Stomach (tissue), 19 donors: ENCODE measurements at places on chromosomes 13 and 19. TPM values are rescaled to one million over a fixed set of nuclear protein-coding genes. Genes with fewer than 3 reads are reported as not detected.

The UBE2L5 gene
- total RNA-seq: not detected

The ZNF440 gene
- 16.8 TPM for total RNA-seq

The ZNF534 gene
- not detected for total RNA-seq

The LGALS4 gene
- 32.1 TPM for total RNA-seq

The IGFL3 gene
- total RNA-seq: not detected

The TSEN34 gene
- total RNA-seq: 34.5 TPM

The DMKN gene
- total RNA-seq: 36.9 TPM

The SAFB gene
- 636 TPM for total RNA-seq

The ZNF331 gene
- total RNA-seq: 67.2 TPM

The TEX26 gene
- total RNA-seq: not detected

The ZNF317 gene
- 17.8 TPM for total RNA-seq

- peaks cover 29% of the 10 kb centered on the region for H3K4me1 ChIP-seq
- no peak overlapping the region for H3K4me3 ChIP-seq
- peaks cover 5% of the 10 kb centered on the region for H3K27me3 ChIP-seq
- H3K36me3 ChIP-seq: no peaks in the 10 kb centered on the region
These were observed 17.8 kb downstream of the HCN2 start for GRCh38 chr19:607301-608154.

GRCh38 chr13:89628567-89628966 is 1718.9 kb upstream of the MIR17HG start:
- H3K36me3 ChIP-seq: no peaks in the 10 kb centered on the region
- no peak overlapping the region for H3K27ac ChIP-seq
- H3K27me3 ChIP-seq: no peaks in the 10 kb centered on the region

- DNase-seq: no peak
- H3K27ac ChIP-seq: no peak overlapping the region
- H3K4me1 ChIP-seq: no peaks in the 10 kb centered on the region
- H3K4me3 ChIP-seq: no peak overlapping the region
These were observed 10.9 kb upstream of the KDM4B start for GRCh38 chr19:4957981-4958380.

DNA sequence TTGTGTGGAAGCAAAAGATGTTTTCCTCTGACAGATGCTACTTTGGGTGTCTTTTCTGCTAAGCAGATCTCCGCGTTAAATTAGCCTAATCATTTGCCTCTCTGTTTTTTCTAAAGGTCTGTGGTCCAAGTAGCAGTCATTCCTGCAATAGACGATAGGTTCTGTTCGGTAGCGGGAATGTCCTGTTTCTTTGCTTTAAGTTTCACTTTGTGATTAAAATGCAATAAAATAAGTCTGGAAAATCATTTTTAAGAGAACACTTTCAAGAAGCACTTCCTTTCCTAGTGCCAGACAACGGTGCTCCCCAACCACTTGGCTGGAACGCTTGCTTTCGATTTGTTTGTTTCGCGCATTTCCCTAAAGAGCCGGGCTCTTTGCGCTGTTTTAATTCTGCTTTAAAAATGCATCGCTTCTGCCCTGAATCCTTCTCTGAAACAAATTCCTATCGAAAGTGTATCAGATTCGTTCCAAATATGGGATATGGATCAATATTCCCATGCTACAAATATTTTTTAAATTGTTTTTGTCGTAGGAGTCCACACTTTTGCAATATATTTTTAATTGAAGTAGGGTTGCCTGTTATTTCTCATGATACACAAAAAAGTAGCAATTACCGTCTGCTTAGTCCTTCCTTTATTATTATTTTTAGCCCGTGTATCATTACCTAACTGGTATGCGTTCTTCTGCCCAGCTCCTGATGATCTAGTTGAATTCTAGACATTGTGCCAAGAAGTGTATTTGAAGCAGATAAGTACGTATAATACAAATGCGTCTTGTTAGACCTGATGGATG is 14.2 kb downstream of the ZIC2 start:
- no peaks in the 10 kb centered on the region for H3K36me3 ChIP-seq
- peaks cover 94% of the 10 kb centered on the region for H3K27me3 ChIP-seq
- DNase-seq: no peak
- no peaks in the 10 kb centered on the region for H3K4me1 ChIP-seq
- no peak overlapping the region for H3K27ac ChIP-seq
- no peak overlapping the region for H3K4me3 ChIP-seq

DNA sequence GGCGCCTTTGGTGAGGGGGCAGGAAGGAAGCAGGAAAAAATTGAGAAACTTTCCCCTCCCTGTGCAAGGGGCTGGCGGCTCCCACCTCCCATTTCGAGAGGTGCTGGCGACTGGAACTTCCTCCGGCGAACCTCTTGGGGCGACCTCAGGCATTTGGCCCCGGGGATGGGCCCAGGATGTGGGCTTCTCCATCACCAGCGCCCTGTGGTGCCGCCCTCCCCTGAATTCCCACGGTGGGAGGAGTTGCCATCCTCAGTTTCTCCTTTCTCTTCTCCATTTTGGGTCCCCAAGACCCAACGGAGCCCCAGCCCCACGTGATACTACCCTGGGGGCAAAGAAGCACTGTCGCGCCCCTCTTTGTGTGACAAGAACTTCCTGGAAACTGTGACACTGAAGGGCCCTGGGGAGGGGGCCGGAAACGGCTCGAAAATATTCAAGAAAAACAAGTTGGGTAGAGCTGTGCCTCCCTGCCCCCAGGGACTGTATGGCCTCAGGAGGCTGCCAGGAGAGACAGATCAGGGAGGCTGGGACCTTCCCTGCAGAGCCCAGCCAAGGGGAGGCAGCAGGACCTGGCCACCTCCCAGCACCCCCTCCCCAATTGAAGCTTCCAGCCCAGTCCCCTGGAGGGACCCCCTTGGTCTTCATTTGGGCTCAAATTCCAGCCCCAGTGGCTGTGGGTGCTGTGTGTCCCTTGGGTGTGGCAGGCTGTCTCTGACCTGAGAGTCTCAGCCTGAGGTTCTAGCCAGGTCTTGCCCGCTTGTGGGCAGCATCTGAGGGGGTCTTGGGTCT is 16.2 kb upstream of the AP1M2 start:
- H3K27me3 ChIP-seq: no peaks in the 10 kb centered on the region
- no peaks in the 10 kb centered on the region for H3K36me3 ChIP-seq
- H3K27ac ChIP-seq: peak overlapping the region; percentile 88

DNA sequence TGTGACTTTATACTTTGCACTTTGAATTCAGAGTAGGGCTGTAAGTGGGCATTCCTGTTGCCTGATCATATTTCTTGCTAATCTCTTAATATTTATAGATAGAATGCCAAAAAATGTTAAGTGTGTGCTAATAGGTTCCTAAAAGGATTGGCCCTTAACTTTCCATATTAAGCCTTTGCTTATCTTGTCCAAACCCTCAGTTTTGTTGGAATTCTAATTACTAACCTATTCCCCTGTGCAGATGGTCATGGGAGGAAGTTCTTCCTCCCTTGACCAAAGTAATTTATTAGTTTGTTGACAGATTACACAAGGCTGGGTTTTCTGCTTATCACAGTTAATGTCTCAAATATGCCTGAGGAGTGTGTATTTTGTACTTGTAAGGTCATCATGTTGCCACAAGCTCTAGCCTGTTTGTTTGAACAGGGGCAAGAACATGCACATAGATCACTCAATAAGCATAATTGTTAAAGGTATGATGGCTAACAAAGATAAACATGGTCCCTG is 541.1 kb upstream of the SPRY2 start:
- no peaks in the 10 kb centered on the region for H3K36me3 ChIP-seq
- DNase-seq: no peak
- H3K4me1 ChIP-seq: peaks cover 3% of the 10 kb centered on the region
- H3K27me3 ChIP-seq: no peaks in the 10 kb centered on the region
- no peak overlapping the region for H3K27ac ChIP-seq
- H3K4me3 ChIP-seq: no peak overlapping the region

DNA sequence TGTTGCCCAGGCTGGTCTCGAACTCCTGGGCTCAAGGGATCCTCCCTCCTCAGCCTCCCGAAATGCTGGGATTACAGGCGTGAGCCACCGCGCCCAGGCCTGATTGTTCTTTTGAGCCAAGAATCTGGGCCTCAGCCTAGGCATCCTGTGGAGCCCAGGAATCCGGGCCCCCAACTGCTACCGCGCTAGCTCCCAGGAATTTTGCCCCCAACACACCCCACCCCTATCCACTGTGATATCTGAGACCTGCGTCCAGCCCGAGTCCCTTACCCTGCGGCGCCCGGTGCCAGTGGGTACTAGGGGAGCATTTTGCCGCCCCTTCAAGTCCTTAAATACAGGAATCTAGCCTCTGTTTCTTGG is 838 bp upstream of the MYADM start:
- H3K27ac ChIP-seq: peak overlapping the region; percentile 99
- no peaks in the 10 kb centered on the region for H3K27me3 ChIP-seq
- H3K4me1 ChIP-seq: peaks cover 60% of the 10 kb centered on the region
- H3K4me3 ChIP-seq: peak overlapping the region; percentile 68

GRCh38 chr19:48244281-48244680 is 11.4 kb downstream of the CARD8 start:
- peak; percentile 14 for DNase-seq
- no peaks in the 10 kb centered on the region for H3K27me3 ChIP-seq
- H3K36me3 ChIP-seq: peaks cover 51% of the 10 kb centered on the region
- peaks cover 9% of the 10 kb centered on the region for H3K4me1 ChIP-seq
- no peak overlapping the region for H3K4me3 ChIP-seq
- H3K27ac ChIP-seq: no peak overlapping the region

DNA sequence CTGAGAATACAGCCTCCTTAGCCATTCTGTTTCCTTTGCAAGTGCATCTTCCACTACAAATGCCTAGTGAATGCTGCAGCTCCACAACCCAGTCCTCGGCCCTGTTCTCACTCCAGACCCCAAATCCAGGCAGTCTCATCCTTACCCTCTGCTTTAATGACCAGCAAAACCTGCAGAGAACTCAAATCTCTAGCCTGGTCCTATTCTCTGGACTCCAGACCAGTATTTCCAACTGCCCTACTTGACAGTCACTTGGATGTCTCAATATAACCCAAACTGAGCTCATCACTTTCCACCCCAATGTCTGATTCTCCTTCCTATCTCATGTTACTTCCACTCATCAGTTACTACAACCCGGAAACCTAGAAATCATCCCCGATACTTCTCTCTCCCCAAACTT is 2.6 kb upstream of the EBPL start:
- H3K27ac ChIP-seq: no peak overlapping the region
- peaks cover 16% of the 10 kb centered on the region for H3K4me1 ChIP-seq
- no peaks in the 10 kb centered on the region for H3K27me3 ChIP-seq
- H3K4me3 ChIP-seq: no peak overlapping the region
- H3K36me3 ChIP-seq: peaks cover 3% of the 10 kb centered on the region

GRCh38 chr13:47481536-47481935 is 519.5 kb downstream of the SUCLA2 start:
- no peak overlapping the region for H3K4me3 ChIP-seq
- no peaks in the 10 kb centered on the region for H3K27me3 ChIP-seq
- H3K4me1 ChIP-seq: no peaks in the 10 kb centered on the region
- no peaks in the 10 kb centered on the region for H3K36me3 ChIP-seq
- no peak overlapping the region for H3K27ac ChIP-seq

DNA sequence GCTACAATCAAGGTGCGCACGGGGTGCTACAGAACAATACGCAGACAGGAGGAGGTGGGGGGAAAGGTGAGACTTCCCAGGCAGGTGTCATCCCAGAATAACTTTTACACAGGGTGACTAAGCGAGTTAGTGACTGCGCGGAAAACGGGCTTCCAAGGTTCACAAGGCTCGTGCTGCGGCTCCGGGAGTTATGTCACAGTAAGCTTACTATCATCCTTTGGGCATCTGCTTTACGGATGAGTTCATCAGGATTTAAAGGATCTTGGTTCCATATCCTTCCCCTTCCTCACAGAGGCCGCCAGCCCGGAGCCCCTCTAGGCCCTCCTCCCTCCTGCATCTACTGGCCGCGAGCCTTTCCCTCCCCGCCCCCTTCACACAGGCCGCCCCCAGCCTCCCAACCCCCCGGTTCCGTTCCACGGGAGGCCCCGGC is 474 bp upstream of the IFT88 start:
- H3K4me3 ChIP-seq: peak overlapping the region; percentile 70
- peak overlapping the region; percentile 95 for H3K27ac ChIP-seq
- H3K4me1 ChIP-seq: peaks cover 11% of the 10 kb centered on the region
- H3K27me3 ChIP-seq: no peaks in the 10 kb centered on the region

- no peak overlapping the region for H3K4me3 ChIP-seq
- H3K4me1 ChIP-seq: no peaks in the 10 kb centered on the region
These were observed 8.5 kb upstream of the TPT1 start for GRCh38 chr13:45349438-45349837.

- no peak for DNase-seq
- no peak overlapping the region for H3K27ac ChIP-seq
- H3K4me3 ChIP-seq: no peak overlapping the region
- H3K4me1 ChIP-seq: peaks cover 9% of the 10 kb centered on the region
These were observed 124.5 kb upstream of the ZNF507 start for GRCh38 chr19:32220951-32221350.

DNA sequence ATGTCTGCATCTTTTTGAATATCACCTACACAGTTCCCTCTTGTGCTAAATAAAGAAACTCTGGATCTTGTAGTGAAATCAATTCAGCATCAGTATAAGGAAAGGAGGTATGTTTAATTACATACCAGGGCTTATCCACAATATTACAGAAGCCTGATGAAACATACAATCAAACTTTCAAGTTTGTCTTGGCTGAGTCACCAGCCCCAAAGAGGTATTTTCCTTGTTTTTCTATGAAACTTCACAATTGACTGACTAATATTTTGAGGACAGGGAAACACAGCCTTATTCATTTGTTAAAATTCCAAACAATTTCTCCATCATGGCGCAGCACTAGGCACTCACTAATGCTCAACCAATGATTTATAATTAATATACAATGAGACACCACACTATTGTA is 952.4 kb downstream of the PCDH17 start:
- no peak for DNase-seq
- no peaks in the 10 kb centered on the region for H3K27me3 ChIP-seq
- no peak overlapping the region for H3K4me3 ChIP-seq
- no peak overlapping the region for H3K27ac ChIP-seq

GRCh38 chr19:13817018-13817614 is 21.9 kb downstream of the ZSWIM4 start:
- peaks cover 16% of the 10 kb centered on the region for H3K4me1 ChIP-seq
- H3K4me3 ChIP-seq: peak overlapping the region; percentile 42
- H3K27ac ChIP-seq: peak overlapping the region; percentile 72
- peaks cover 32% of the 10 kb centered on the region for H3K36me3 ChIP-seq
- DNase-seq: peak; percentile 74

GRCh38 chr19:4363571-4364304 is 20.4 kb downstream of the MPND start:
- DNase-seq: no peak
- no peak overlapping the region for H3K27ac ChIP-seq
- H3K4me1 ChIP-seq: peaks cover 11% of the 10 kb centered on the region

DNA sequence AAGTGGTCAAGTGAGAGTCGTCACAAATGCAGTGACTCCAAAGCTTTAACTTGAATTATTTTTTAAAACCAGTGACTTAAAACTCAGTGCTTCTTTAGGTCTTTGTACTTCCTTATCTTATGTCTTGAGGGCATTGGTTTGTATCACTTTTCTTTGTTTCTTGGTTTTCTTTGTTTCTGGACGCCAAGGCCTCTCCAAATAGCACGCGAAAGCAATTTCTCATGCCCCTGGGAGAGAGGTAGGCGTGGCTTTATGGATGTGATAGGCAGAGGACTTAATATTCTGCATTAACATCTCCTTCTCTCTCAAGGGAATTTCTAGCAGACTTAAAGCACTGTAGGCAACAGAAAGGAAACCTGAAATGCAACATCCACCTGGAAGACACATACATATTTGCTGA is 20.6 kb downstream of the UBE2L5 start:
- DNase-seq: no peak
- no peaks in the 10 kb centered on the region for H3K36me3 ChIP-seq
- H3K27me3 ChIP-seq: no peaks in the 10 kb centered on the region
- peaks cover 18% of the 10 kb centered on the region for H3K4me1 ChIP-seq
- no peak overlapping the region for H3K27ac ChIP-seq
